Fibroblast of villous mesenchyme (primary cell): ENCODE measurements at places on chromosomes 4 and X. TPM values are rescaled to one million over a fixed set of nuclear protein-coding genes. Genes with fewer than 3 reads are reported as not detected.

DNA sequence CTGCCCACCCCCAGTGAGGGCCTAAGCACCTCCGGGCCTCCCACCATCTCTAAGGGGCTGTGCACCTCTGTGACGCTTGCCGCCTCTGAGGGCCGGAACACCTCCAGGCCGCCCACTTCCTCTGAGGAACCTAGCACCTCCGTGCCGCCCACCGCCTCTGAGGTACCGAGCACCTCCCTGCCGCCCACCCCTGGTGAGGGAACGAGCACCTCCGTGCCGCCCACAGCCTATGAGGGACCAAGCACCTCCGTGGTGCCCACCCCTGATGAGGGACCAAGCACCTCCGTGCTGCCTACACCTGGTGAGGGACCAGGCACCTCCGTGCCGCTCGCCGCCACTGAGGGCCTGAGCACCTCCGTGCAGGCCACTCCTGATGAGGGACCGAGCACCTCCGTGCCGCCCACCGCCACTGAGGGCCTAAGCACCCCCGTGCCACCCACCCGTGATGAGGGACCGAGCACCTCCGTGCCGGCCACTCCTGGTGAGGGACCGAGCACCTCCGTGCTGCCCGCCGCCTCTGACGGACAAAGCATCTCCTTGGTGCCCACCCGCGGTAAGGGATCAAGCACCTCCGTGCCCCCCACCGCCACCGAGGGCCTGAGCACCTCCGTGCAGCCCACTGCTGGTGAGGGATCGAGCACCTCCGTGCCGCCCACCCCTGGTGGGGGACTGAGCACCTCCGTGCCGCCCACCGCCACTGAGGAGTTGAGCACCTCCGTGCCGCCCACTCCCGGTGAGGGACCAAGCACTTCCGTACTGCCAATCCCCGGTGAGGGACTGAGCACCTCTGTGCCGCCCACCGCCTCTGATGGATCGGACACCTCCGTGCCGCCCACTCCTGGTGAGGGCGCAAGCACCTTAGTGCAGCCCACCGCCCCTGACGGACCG is 977 bp downstream of the MAGEE1 start:
- DNase-seq = no peak

DNA sequence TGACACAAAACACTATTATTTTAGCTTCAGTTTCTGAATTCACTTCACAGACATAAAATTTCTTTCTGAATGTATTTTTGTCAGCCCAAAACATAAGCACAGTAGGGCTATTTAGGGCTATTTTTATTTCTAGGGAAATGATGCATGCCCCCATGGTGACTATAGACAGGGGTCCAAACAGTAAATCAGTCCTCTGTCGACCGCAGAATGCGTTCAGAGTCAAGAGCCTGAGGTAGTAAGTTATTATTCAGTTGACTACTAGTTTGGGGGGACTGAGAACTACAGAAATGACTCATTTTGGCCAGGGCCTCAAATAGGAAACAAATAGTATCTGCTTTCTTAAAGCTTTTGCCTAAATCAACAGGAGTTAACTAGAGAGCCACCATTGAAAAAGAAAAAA is 414.4 kb downstream of the AFF2 start:
- DNase-seq = no peak

GRCh38 chrX:117839544-117839943 is 277.1 kb downstream of the KLHL13 start:
- DNase-seq = no peak

DNA sequence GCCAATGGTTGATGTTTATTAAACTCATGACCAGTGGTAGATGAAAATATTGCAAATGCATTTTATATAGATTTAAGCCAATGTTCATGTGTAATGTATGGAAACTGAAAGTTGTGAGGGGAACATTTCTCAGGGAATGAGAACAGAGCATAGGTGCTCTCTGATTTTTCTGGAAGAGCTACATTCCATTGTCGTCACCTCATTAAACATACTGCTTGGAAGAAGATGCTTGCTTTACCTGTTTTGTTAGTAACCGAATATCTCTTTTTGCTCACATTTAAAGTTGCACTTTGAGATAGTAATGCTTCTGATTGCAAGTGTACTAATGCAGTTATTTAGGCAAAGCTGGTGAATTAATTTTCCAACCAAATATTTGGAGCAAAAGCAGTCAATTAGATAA is 93.8 kb upstream of the CLCN4 start:
- DNase-seq = no peak

- no peak for DNase-seq
These were observed 157.1 kb upstream of the PGRMC2 start for GRCh38 chr4:128444544-128445302.

DNA sequence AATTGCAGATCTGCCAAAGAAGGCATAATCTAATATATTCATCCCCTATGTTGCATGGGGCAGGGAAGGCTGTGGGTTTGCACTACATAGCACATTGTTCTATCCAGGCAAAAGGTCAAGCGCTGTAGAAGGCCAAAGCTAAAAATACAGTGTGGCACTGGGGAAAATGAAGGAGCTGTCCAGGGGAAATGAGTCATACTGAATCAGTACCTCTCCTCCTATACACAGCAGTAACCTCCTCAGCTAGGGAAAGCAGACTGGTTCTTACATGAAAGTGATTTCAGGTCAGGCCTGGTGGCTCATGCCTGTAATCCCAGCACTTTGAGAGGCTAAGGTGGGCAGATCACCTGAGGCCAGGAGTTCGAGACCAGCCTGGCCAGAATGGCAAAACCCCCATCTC is 31.0 kb upstream of the SLC25A4 start:
- DNase-seq = peak; percentile 88

DNA sequence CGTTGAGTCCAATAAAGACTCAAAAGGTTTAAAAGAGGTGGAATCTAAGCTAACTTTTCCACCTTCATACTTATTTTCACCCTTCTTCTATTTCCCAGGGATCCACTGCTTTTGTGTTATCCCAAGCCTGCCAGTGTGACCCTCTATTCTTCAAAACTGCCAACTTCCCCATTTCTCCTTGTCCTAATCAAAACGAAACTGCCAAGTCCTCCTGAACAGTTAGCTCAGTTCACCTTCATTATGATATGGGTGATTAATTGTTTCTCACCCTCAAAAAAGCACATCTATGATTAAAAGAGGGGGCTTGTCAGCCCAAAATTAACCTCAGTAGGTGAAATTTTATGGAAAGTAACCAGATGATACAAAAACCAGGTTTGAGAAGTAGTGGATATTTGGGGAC is 108.4 kb downstream of the GUCY2F start:
- DNase-seq = no peak

GRCh38 chr4:102871772-102872171 is 3.0 kb downstream of the CISD2 start:
- peak; percentile 44 for DNase-seq

GRCh38 chrX:19789376-19789775 is 98.0 kb downstream of the SH3KBP1 start:
- no peak for DNase-seq

- DNase-seq = no peak
These were observed 218.7 kb upstream of the S100G start for GRCh38 chrX:16431266-16431665.

DNA sequence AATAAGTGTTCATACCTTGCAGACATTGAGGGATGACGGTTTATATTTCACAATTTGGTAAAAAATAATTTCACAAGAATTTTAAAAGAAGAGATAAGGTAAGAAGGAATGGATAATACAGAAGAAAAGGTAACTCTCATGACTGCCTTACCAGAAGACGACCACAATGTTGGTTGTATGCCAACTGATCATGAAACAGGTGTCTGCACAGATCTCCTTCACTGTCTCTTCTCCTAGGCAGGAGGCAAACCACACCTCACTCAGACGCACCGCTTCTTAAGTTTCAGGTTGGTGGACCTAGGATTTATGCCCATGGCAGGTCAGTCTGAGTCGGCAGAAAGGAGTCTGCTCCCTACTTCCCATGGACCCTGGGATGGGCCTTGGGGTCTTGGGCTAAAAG is 177.2 kb downstream of the VSIG4 start:
- no peak for DNase-seq

DNA sequence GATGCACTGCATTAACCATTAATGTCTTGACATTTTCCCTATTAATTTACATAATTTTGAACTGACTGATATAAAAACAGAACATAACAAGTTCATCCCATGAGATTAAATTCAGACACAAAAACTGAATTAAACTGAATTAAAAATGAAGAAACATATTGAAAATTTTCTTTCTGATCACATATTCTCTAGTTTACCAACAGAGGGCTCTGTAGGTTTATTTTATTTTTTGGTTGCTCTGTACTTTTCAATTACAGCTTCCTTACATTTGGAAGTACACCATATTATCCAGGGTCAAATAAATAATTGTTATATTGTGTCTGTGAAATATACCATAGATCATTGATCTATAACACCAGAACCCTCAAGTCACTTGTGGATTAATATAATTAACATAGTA is 27.3 kb upstream of the CT83 start:
- peak; percentile 1 for DNase-seq

DNA sequence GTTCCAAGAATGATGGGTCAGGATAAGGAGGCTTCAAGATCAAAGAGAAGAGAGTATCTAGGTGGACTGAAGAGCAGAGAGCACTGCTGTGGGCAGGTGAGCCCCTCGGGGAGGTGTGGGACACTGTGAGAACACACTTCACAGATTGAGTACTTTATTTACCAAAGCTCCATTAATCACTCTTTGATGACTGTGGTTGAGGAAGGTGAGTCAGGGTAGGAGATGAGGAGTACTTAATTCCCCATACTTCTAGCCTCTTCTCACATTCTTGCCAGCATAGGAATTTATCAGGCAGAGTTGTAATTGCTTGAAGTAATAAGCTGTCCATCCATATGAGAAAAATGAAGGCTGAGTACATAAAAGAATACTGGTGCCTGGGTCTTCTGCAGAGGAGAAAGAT is 375.3 kb downstream of the PCDH10 start:
- no peak for DNase-seq

GRCh38 chr4:59612235-59612634 is 1587.9 kb upstream of the ADGRL3 start:
- peak; percentile 64 for DNase-seq

- no peak for DNase-seq
These were observed 22.4 kb downstream of the NEXMIF start for GRCh38 chrX:74902806-74903205.

DNA sequence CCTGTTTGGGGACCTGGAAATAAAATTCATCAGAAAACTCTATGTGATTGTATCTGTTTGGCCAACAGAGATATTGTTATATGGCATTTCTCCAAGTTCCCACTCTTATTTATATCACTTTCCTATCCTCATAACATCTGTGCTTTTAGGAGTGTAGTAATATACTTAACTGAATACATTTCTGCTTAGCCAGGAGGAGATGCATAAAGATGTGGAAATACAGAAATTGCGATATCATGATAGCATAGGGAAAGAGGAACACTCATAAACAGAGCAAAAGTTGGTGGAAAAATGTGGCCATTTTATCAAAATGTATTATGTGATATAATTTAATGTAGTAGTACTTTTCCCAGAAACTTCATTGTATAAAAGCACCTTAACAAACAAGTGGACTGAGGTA is 46.1 kb upstream of the TSPAN7 start:
- DNase-seq = no peak

- peak; percentile 68 for DNase-seq
These were observed 24.0 kb downstream of the CYTL1 start for GRCh38 chr4:4995103-4995907.

KLKB1 gene
- not detected in 2 replicates for total RNA-seq

SFRP2 gene
- total RNA-seq = not detected in 2 replicates

SNCA gene
- 0.97 and 3.5 TPM in 2 replicates for total RNA-seq

TMEM187 gene
- total RNA-seq = 5.2 and 7.1 TPM in 2 replicates

TRIM60 gene
- under 0.01 and 0.32 TPM in 2 replicates for total RNA-seq

LRCH2 gene
- total RNA-seq = 5.8 and 8.2 TPM in 2 replicates

AREG gene
- under 0.01 TPM in 1 of 2 replicates, not detected in the other for total RNA-seq

KIF4A gene
- total RNA-seq = 8.1 and 10.8 TPM in 2 replicates

GLRB gene
- 6.8 and 16.4 TPM in 2 replicates for total RNA-seq

PABPC1L2A gene
- not detected in 2 replicates for total RNA-seq

PF4V1 gene
- total RNA-seq = not detected in 2 replicates
